CD4-positive, alpha-beta T cell treated with Interleukin-17A for 4 hours (primary cell): ENCODE measurements at places on chromosomes 5 and 9.

- no peak for DNase-seq
These were observed 12.0 kb downstream of the FOXI1 start for GRCh38 chr5:170117736-170118135.

GRCh38 chr9:35569206-35569605 lies 35.9 kb upstream of the TESK1 start:
- no peak for DNase-seq

- DNase-seq: no peak
These were observed 197.0 kb upstream of the SEMA6A start for GRCh38 chr5:116771466-116772151.

GRCh38 chr5:76576450-76576849 lies 46.8 kb downstream of the F2RL2 start:
- DNase-seq: no peak

DNA sequence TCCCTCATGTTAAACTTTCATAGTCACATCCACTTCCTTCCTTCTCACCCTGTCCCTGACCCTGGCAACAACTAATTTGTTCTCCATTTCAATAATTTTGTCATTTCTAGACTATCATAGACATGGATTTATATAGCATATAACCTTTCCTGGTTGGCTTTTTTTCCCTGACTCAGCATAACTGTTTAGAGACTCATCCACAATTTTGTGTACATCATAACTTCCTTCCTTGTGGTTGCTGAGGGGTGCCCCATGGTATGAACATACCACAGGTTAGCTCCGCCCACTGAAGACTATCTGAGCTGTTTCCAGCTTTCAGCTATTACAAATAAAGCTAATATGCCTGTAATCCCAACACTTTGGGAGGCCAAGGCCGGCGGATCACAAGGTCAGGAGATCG lies 137.3 kb downstream of the PHF2 start:
- no peak for DNase-seq

- DNase-seq: no peak
These were observed 13.0 kb upstream of the SMIM32 start for GRCh38 chr5:136205941-136206340.

- peak; percentile 68 for DNase-seq
These were observed 92.1 kb upstream of the IER5L start for GRCh38 chr9:129270205-129270604.

DNA sequence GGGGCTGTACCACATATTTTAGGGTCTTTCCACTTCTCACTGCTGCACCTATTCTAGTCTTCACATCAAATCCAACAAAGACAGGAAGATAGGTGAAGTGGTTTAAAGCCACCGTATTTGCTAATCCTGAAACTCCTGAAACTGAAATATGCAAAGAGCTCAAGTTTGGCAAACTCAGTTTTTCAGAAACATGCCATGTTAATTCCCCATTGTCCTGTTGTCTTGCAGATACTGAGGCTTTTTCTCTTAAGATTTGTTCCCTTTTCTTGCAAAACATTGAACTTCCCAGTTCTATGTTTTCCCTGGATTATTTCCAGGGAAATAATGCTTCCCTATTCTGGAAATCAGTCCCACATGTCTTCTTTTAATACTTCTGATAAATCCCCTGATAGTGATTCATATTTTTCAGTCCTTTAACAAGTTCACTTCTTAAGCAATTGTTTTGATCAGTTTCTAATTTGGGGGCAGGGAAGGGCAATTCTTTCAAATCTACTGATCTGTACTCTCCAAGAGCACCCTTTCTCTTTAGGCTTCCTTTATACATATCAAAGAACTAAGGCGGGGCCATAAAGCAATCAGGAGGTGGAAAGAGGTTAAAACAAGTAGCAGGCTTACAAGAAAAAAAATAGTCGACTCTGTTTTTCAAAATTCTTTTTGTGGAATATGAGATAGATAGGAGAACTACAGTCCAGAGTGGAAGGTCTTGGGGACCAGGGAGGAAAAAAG lies 648.5 kb downstream of the BNC2 start:
- no peak for DNase-seq

DNA sequence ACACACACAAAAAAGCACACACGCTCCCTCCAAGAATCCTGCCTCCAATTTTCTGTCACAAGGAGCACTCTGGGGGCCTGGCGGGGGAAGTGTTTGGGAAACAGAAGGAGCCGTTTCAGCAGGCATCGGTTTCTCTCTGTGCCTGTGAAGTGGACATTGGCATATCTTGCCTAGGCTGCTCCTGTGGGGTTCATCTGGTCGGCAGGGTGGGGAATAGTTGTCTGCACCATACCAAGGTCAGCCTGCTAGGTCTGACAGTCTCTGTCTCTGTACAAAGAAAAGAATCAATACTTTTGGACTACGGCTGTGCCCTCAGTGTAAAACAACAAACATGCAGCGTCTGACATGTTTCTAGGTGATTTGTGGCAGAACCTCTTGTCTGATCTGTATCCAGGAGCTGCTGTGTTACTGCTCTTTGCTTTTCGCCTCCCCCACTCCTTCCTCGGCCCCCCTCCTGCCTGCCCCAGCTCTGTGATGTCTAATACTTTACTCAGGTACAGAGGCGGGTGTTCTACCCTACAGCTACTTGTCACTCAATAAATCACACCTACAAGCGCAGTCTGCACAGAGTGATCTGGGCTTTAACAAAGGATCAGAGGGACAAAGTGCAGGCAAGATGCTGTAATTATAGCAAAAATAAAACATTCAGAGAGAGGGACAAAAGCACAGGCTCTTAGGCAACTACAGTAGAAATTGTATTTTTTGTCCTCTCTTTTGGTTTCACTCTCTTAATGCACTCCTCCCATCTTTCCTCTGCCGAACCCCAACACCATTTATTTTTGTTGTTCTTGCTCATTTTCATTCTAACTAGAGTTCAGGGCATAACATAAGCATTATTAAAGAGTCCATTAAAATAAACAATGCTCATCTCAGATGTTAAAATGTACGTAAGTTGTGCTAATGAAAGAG lies 216.7 kb downstream of the BNC2 start:
- DNase-seq: no peak

DNA sequence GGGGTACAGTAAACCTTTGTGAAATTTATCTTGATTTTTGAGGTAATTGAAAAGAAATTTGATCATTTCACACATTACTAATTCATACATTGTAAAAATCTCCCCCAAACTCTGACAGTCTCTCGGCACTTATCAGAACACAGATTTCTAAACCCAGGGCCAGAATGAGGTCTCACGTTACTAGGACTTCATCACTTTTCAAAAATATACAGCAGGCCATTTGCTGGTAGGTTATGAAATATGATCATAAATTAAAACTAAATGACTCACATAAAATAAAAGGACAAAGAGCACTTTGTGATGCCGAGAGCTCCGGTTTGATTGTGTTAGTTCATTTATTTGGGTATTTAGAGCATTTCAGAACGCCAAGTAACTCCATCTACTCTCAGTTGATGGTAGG lies 17.0 kb downstream of the MSX2 start:
- no peak for DNase-seq

DNA sequence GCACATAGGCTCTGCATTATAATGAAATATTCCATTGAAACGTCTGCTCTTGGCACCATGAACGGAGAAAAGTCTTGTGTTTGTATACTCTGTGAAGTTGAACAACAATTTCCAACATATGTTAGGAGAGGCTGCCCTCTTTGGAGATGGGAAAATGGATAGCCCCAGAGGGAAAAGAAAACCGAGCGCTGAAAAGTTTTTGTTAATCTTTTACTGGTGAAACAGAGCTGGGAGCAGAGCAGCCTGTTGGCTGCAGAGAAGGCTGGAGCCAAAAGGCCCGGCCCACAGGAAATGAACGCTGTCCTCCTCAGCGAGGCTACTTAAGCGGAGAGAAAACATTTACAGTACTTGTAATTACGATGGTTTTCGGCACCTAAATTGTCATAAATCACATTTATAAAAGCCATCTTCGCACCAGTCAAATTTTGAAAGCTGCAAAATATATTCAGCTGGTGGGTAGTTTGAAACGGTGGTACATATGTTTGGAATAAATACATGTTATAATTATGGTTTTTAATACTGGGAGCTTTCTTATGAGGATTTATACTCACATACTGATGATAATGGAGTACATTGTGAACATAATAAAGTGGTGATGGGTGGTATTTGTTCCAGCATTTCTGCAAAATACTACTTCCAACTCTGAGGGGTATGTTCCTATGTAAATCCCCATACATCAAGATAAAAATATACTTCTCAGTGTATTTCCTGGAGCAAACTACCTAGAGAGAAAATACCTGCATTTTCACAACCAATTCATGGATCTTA lies 129.6 kb upstream of the CNTLN start:
- no peak for DNase-seq

- no peak for DNase-seq
These were observed 197.3 kb upstream of the ADAMTS16 start for GRCh38 chr5:4942831-4943178.

GRCh38 chr9:117464941-117465616 lies 50.2 kb upstream of the ASTN2 start:
- no peak for DNase-seq

- no peak for DNase-seq
These were observed 331.6 kb upstream of the PTGER4 start for GRCh38 chr5:40347981-40348725.

GRCh38 chr5:107459605-107460004 lies 211.1 kb downstream of the EFNA5 start:
- no peak for DNase-seq

- DNase-seq: peak; percentile 92
These were observed 59.5 kb downstream of the HSPA4 start for GRCh38 chr5:133111299-133111698.

DNA sequence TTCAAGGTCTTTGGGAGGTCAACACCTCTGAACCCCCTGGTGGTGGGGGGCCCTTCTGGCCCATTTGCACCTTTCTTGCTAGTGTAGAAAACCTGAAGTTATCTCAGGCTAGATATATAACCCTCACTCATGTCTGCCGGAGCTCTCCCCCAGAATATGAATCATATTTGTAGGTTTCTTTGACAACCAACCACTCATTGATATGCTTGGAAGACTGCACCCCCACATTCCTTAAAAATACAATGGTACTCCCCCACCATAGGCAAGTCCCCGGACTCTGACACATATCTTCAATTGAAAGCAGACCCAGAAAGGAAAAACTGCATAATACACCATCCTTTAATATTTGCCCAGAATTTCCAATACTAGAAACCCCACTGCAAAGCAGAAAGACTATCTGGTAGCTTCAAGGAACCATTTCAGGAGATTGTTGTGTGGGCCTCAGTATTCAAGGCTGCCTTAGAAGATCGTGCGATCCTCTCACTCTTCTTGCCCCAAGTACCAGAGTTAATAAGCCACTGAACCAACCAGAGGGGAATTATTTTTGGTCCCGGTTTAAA lies 978 bp upstream of the UBE2B start:
- DNase-seq: no peak

DNA sequence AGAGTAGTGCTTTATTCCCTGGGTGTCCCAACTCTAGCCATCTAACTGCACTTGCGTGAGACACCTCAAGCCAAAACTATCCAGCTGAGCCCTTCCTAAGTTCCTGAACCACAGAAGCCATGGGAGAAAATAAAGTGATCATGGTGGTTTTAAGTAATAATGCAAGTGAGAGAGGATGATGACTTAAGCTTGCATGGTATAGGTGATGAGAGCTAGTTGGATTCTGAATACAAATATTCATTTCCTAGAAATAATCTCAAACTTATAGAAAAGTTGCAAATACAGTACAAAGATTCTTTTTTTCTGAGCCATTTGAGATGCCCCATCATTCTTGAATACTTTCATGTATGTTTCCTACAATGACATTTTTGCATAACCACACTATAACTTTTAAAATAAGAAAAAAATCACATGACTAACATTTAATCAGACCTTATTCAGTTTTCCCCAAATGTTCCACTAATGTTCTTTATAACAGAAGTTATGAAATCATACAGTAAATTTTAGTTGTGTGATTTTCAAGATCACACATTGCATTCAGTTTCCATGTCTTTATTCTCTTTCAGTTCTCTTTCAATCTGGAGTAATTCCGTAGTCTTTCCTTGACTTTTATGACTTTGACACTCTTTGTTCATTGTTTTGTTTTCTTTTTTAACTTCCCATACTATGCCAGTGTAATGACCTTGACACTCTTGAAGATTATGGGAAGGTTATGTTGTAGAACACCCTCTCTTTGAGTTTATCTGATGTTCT lies 5.5 kb upstream of the AK3 start:
- no peak for DNase-seq

DNA sequence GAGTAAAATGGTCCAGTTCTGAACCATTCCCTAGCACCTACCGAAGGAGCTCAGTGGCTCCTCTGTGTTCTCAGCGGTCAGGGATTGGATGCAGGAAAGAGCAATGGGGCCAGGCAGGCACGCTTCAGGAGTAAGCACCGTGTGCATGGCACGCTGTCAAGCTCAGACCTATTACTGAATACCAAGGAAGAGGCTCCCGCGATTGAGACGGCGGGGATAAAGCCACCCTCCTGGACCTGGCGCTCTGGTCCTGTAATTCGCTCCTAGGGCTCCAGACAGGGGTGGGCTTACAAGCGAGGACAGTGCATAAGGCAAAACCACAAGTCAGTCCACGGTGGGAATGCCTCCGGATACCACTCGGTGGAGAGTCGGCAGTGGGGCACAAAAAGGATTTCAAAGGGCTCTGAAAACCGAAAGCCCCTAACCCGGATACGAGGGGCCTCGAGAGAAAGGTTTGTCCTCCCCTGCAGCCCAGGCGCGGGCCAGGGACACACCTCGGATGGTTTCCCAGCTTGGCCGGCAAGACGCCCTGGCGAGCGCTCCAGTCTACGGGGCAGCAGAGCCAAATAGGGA lies 988 bp downstream of the OXCT1 start:
- peak; percentile 15 for DNase-seq

GRCh38 chr9:132235894-132236661 lies 74.2 kb downstream of the NTNG2 start:
- peak; percentile 86 for DNase-seq

DNA sequence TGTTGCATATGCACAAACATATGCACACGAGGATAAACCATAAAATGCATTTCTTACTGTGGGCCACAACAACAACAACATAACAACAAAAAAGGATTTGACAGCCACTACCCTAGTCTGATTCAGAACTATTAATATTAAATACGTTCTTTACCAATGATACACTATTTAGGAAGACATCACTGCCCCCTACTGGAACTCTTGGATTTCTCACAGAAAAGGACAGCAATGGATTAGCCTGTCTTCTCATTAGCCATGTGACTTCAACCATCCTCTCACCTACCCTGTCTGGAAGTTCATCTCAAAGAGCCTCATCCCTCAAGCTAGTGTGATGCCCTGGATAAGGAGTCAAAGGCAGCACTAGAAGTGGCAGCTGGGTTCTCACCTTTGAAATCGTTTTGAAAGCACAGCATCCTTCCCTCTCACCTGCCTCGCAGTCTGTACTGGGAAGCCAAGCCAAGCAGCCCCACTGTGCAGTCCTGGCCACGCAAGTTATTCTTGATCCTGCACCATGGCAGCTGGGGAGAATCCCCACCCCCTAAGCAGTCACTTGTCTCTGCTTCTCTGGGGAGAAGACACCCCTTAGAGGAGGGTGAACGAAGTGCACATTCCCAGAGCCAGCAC lies 64.6 kb downstream of the SH3TC2 start:
- DNase-seq: peak; percentile 30

DNA sequence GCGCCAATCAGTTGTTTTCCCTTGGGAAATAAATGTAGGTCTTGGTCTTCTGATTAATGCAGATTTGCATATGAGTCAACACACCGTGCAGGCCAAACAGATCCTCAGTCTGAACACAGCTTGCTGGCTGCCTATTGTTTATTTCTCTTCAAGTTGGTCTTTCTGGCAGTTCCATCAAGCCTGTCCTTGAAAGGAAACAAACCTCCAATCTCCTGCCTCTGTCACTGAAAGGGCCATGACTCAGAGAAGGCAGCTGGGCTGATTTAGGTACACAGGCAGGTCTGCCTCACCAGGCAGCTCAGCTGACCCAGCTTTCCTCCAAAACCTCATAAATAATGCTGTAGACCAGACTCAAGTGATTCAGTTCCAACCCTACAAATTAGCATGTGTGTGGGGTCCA lies 175.9 kb downstream of the MAN2A1 start:
- peak; percentile 40 for DNase-seq
